GM13977 (cell line): ENCODE measurements at places on chromosomes 6 and 20.

DNA sequence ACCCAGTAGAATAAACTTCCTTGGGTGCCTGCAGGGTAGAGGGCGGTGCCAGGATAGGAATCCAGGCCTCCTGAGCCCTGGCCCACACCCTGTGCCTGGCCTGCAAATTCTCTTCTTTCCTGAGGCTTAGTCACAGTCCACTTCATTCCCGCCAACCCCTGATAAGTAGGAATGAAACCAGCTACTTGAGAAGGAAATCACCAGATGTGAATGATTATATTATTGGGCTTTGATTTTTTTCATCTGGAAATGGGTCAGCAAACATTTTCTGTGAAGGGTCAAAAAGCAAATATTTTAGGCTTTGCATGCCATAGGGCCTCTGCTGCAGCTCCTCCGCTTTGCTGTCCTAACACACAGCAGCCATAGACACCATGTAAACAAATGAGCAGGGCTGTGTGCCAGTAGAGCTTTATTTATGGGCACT lies 50.2 kb downstream of the STK35 start:
- no peak for DNase-seq

DNA sequence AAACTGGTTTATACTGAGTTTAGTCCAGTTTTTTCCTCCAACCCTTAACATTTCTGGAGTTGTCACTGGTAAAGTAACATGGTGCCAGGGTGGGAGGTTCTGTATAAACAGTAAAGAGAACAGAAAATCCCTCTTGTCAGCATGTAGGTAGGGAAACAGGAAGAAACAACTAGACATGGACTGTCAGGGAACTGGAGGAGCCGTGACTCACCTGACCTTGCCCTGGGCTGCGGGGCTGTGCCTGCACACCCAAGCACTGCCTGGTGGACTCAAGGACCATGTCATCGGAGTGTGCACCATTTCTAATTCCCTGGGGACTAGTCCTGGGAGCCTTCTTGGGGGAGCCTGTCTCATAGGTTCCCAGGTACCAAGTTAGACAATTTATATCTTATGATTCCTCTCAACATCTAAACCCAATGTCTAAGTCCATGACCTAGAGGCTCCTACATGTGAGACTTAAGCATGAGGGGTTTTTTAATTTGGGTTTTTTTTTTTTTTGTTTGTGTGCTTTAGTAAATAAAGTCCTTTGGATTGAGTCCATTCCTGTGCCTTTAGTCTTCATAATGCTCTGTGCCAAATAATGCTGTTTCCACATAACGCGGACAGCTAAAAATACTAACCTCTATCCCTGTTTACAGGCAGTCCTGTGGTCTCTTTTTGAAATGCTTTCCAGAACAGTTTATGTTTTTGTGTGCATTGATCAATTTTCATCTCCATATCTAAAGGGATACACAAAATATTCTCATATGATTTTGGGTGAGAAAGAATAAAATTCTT lies 136.9 kb upstream of the SUPT3H start:
- DNase-seq = no peak

GRCh38 chr20:48797850-48798747 lies 29.7 kb downstream of the PREX1 start:
- DNase-seq = no peak

- DNase-seq = no peak
Observed at GRCh38 chr20:60402189-60403058, 444.2 kb downstream of the CDH26 start.

DNA sequence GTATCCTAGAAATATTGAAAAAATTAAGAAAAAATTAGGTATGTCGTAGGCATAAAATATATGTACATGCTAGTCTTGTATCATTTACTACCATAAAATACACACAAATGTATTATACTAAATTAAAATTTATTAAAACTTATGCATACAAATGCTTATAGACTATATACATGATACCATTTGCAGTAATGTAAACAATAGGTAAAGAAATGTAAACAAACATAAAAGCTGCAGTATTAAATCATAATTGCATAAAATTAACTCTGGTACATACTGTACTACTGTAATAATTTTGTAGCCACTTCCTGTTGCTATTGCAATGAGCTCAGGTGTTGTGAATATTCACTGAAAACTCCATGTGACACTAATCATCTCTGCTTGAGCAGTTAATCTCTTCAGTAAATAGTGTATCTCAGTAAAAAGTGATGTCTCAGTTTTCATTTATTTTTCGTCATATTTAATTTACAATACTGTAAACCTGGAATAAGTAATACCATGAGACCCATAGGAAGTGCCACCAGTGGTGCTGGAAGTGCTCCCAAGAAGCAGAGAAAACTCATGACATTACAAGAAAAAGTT lies 29.3 kb downstream of the RALGAPB start:
- DNase-seq = no peak

DNA sequence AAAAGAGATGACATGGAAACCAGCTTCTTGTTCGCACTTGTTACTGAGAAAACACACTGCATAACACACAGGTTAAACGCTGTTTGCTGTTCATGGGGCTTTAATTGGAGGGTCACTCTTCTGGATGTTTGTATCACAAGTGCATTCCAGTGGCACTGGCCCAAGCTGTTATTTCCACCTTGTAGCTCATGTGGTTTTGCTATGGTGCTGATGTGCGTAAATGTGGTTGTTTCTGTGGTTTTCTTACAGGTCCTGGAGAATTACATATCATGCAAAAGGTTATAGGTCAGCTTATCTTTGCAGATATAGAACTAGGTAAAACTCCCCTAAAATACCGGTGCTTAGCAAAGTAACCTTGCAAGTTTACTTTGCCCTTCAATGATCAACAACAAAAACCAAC lies 89.3 kb upstream of the AHI1 start:
- peak; percentile 24 for DNase-seq

GRCh38 chr6:139473231-139473701 lies 98.8 kb upstream of the CITED2 start:
- DNase-seq = no peak

GRCh38 chr6:45448417-45449389 lies 71.0 kb upstream of the SUPT3H start:
- DNase-seq = no peak

DNA sequence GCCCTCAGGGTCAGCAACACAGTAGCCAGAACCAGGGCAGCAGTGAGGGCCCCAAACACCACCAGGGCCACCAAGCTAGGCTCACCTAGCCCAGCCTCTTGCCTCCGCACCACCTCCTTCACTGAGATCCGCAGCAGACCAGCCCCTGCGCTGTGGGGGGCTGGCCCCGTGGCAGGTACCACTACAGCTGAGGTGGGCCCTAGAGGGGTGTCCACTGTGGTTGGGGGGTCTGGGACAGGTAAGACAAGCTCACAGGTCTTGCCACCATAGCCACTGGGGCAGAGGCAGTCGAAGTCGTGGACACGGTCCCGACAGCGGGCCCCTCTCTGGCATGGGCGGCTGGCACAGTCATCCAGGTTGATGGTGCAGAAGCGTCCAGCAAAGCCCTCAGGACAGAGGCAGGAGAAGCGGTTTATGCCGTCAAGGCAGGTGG lies 4.6 kb downstream of the DLK2 start:
- no peak for DNase-seq

- peak; percentile 19 for DNase-seq
Observed at GRCh38 chr6:120378582-120379220, 955.6 kb downstream of the TBC1D32 start.
